ENCODE measurements at places on chromosomes 6 and 20. TPM values are rescaled to one million over a fixed set of nuclear protein-coding genes. Genes with fewer than 3 reads are reported as not detected.

The TNXB gene
- 4.2 TPM for total RNA-seq

The HDAC2 gene
- 75.8 TPM for total RNA-seq

The CFB gene
- total RNA-seq, result 1.2 TPM

The FUT9 gene
- total RNA-seq, result under 0.01 TPM

The PNLDC1 gene
- not detected for total RNA-seq

The TNFRSF6B gene
- 41.5 TPM for total RNA-seq

The DEF6 gene
- 0.98 TPM for total RNA-seq

The DLK2 gene
- total RNA-seq, result not detected

The CPNE5 gene
- 23.5 TPM for total RNA-seq

The FOXS1 gene
- 1.3 TPM for total RNA-seq

The LPA gene
- total RNA-seq, result not detected

The GNAS-AS1 gene
- 0.10 TPM for total RNA-seq

The PSMB9 gene
- 2.9 TPM for total RNA-seq

The DAAM2 gene
- 0.10 TPM for total RNA-seq

The PSMB1 gene
- 327 TPM for total RNA-seq

The RNF144B gene
- total RNA-seq, result 75.1 TPM

The SMLR1 gene
- not detected for total RNA-seq

The LZTS3 gene
- 9.8 TPM for total RNA-seq

The GRIK2 gene
- total RNA-seq, result not detected

The GPR63 gene
- not detected for total RNA-seq

The OPN5 gene
- total RNA-seq, result not detected

The NHSL1 gene
- total RNA-seq, result 142 TPM

The IMPG1 gene
- 0.29 TPM for total RNA-seq

The MUC21 gene
- not detected for total RNA-seq

The MCHR2 gene
- total RNA-seq, result not detected

The C6orf118 gene
- total RNA-seq, result not detected

The OXT gene
- not detected for total RNA-seq

The FRMD1 gene
- total RNA-seq, result not detected

The RPN2 gene
- 285 TPM for total RNA-seq

The KCNG1 gene
- 2.0 TPM for total RNA-seq

The CST3 gene
- total RNA-seq, result 164 TPM

The DYNLT2 gene
- total RNA-seq, result 0.98 TPM

The RALGAPB gene
- total RNA-seq, result 44.7 TPM

The AGER gene
- not detected for total RNA-seq

The PHF10 gene
- 28.4 TPM for total RNA-seq

The BHLHE23 gene
- not detected for total RNA-seq

The CD40 gene
- total RNA-seq, result 11.9 TPM

The PRRT1 gene
- not detected for total RNA-seq

The SERPINB1 gene
- 23.2 TPM for total RNA-seq

The SLA2 gene
- total RNA-seq, result not detected

The LY6G5C gene
- total RNA-seq, result 2.4 TPM

The ALDH8A1 gene
- total RNA-seq, result 0.48 TPM

The OPRL1 gene
- total RNA-seq, result 1.3 TPM

The GGTLC1 gene
- not detected for total RNA-seq

The ZFP57 gene
- total RNA-seq, result not detected

The SOX18 gene
- total RNA-seq, result 52.4 TPM

The NFATC2 gene
- total RNA-seq, result 6.9 TPM

The HLA-DQA2 gene
- not detected for total RNA-seq

The BCAS1 gene
- not detected for total RNA-seq

The PARD6B gene
- total RNA-seq, result 0.57 TPM

Measured in vein endothelial cell (primary cell).